D341Med (cell line): ENCODE measurements at places on chromosomes 2 and 18.

DNA sequence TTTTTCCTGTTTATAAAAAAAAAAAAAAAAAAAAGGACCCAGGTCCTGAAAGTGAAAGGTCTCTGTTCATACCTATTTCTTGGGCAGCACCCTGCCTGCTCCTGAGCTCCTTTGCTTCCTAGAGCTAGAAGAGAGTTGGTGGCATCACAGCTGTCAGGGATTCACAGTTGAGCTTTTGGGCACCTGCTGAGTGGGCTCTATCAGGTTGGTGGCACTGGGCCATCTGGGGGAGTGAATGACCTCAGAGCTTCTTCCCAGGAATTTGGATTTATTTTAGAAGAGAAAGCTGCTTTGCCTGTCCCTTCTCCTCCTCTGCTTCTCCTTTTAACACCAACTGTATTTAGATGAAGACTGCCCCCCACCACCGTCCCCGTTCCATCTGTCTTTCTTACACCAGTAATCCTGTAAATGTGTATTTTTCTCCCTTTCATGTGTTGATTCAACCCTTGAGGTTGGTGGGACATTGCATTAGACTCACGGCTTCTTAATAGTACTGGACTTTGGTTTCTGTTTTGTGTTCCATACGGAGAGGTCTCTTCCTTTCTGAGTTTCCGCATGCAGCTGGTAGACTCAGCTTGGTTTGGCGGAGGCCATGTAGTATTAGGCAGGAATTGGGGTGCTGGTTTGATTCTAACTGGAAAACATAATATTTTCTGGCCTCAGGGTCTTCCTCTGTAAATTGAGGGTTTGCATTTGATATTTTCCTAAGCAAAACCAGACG, 7.6 kb upstream of the MGAT5 start:
- no peak for DNase-seq

- no peak for DNase-seq
Measured at GRCh38 chr2:96081042-96081441, 35.3 kb downstream of the ADRA2B start.

GRCh38 chr18:79169958-79170555, 100.9 kb downstream of the ATP9B start:
- no peak for DNase-seq

DNA sequence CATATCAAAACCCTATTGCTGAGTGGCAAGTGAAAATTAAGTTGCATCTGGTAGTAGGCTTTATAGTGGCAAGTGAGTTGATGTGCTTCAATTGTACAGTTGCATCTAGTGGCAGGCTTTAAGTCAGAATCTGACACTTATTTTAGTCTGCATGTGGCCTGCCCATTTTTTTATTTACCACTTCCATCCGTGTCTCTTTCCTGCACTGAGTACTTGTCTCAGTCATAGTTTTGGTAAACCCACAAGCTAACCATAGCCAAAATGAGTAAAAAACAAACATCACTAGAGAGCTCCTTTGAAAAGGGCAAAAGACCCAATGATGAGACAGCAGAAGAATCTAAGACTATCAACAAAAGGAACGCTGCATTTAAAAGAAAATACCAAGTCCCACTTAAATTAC, 96.0 kb upstream of the CRACDL start:
- DNase-seq: no peak

- no peak for DNase-seq
Measured at GRCh38 chr2:74104839-74105238, 42.9 kb downstream of the BOLA3 start.

- DNase-seq: no peak
Measured at GRCh38 chr2:96241900-96242611, 23.7 kb downstream of the TMEM127 start.

- DNase-seq: no peak
Measured at GRCh38 chr18:47050468-47050867, 15.0 kb upstream of the ELOA2 start.

- no peak for DNase-seq
Measured at GRCh38 chr2:20970068-20970467, 73.8 kb downstream of the APOB start.

DNA sequence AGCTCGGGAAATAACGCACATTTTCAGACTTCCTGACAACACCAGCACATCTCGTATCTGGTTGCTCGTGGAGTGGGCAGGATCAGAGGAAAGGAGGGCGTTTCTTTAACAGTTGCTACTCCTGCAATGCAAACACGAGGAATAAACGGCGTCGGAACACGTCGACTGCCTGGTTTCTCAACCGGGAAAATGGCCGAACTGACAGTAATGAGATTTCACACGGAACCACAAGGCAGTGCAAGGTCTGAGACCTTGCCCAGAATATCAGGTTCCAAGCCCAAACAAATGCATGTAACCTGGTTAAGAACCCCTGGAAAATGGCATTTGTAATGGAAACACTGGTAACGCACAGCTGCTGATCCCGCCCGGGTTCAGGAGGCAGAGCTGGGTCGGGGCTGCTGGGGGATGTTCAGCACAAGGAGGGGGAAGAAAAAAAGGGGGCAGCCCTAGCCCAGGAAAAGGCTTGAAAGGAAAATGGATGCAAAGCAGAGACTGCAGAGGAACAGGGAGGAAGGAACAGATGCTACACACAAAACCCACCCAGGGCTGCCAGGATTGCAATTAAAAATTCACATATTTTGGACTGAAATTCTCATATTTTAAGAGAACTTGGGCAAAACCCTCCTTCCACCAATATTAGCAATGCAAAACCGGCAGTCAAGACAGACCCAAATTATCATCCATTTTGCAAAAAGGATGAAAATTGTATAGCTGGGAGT, 61.6 kb upstream of the KLHL29 start:
- no peak for DNase-seq

- DNase-seq: no peak
Measured at GRCh38 chr2:219109471-219109870, 48.8 kb upstream of the IHH start.

- DNase-seq: no peak
Measured at GRCh38 chr18:23106575-23106974, 28.7 kb upstream of the CABLES1 start.

DNA sequence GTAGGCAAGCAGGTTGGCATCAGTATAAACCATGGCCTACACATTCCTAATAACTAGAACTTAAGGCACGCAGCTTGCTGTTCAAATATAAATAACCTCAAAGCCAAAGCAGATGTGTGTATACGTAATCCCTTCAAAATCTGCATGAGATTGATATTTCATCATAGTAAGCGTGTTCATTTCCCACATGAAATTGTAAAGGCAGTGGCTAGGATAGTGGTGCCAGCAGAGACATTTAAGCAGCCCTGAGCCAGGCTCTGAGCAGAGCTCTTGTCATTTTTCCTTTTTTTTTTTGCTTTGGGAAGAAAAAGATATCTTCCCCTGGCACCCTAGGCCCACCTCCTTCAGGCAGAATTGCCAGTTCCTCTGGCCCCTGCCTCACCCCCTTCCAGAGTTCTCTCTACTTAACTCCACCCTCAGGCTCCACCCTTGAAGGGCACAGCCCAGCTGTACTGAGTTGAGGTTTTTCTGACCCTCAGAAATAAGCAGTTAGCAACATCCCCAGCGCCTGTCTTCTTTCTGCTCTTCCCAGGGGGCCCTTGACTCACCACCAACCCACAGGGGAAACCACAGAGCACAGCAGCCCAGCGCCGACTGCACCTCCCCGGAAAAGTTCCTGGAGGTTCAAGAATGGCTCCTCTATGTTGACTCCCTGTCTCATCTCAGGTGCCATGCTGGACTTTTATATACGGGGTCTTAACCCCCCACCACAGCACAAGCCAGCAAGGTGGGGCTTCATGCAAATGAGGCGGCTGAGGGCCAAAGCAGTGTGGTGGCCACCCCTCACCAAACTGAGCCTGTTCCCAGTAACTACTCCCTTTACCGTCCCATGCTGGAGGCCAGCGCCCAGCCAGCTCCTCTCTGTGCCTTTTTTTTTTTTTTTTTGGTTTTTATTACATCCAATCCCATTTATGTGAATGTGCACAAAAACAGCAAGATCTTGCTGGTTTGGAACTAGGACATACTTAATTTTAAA, 84.7 kb downstream of the EHD3 start:
- no peak for DNase-seq

DNA sequence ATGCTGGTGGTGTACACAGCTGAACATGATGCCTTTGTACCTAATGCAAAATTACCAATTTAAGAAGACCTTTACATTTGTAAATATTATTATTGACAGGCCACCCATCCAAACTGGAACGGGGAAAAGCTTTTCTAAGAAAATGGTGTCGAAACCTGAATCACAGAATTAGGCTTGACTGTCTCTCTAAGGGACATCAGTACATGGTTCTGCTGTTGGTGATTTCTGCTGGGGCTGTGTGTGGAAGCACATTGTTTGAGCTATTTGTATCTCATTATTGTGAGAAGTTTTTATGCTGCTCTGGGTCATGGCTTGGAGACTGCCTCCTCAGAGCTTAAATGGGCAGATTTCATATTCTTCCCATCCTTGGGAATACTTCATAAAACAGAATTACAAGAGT, 420.9 kb upstream of the POU3F3 start:
- no peak for DNase-seq

- no peak for DNase-seq
Measured at GRCh38 chr2:45000341-45000901, 8.8 kb downstream of the SIX2 start.

DNA sequence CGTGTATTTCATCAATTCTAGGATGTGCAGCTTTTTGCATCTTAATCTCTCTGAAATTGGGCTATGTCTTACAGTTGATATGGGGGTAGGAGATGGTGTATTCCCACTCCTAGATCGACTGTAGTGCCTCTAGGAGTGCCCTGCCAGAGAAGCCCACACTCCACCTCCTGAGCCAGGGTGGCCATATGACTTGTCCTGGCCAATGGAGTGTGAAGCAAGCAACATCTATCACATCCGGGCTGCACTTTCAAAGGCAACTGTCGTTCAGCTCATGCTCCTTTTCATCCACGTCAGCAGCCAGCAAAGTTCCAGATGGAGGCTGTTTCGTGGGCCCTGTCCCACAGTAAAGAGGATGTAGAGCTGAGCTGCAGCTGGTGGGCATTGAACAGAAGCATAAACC, 149.4 kb upstream of the SLC1A4 start:
- no peak for DNase-seq

DNA sequence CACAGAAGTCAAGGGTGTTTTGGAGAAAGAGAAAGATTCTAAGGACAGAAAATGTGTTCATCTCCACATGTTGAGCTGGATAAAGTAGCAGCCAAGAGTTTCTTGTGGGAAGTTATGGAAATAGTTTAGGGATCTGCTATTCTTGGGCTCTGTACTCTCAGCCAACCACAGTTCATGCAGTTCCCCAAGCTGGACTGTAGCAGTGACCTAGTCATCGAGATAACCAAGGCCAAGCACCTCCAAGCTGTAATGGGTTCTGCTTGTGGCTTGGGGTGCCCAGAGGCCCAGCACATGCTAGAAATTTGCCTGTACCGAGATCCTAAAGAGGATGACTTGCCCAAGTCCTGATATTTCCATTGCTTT, 91.9 kb upstream of the RASGRP3 start:
- DNase-seq: no peak

- no peak for DNase-seq
Measured at GRCh38 chr18:9319333-9319732, 15.2 kb upstream of the TWSG1 start.

DNA sequence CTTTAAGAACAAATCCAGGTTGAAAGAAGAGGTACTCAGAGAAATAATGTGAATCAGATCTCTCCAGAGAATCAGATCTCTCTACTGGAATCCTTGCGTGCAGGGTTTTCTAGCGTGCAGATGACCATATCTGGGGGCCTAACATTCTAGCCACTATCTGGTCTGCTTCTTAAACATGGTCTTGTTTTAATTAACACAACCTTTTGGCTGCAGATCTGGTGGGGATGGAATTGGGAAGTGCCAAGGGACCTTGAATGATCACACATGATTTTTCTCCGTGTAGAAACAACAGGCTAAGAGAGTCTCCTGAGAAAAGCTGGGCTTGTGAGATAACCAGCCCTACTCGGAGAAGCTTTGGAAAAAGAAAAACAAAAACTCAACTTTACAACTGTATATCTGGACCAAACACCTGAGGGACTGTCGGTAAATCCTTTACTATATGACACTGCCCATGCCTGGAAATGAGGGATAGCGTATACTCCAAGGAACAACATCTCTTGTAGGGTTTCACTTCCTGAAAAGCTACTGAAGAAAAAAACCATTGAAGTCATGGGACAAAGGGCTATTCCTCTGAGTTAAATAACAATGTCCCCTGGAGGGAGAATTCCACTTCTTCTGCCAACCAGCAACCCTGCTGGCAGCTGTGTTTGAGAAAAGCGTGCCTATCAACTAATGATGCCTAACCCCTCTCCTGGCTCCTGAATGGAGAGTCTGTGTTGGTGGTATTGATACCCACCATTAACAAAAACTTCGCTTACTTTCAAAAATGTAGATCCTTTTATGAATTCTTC, 171.0 kb upstream of the REV1 start:
- DNase-seq: no peak

GRCh38 chr2:15747603-15748471, 156.2 kb downstream of the DDX1 start:
- DNase-seq: no peak

DNA sequence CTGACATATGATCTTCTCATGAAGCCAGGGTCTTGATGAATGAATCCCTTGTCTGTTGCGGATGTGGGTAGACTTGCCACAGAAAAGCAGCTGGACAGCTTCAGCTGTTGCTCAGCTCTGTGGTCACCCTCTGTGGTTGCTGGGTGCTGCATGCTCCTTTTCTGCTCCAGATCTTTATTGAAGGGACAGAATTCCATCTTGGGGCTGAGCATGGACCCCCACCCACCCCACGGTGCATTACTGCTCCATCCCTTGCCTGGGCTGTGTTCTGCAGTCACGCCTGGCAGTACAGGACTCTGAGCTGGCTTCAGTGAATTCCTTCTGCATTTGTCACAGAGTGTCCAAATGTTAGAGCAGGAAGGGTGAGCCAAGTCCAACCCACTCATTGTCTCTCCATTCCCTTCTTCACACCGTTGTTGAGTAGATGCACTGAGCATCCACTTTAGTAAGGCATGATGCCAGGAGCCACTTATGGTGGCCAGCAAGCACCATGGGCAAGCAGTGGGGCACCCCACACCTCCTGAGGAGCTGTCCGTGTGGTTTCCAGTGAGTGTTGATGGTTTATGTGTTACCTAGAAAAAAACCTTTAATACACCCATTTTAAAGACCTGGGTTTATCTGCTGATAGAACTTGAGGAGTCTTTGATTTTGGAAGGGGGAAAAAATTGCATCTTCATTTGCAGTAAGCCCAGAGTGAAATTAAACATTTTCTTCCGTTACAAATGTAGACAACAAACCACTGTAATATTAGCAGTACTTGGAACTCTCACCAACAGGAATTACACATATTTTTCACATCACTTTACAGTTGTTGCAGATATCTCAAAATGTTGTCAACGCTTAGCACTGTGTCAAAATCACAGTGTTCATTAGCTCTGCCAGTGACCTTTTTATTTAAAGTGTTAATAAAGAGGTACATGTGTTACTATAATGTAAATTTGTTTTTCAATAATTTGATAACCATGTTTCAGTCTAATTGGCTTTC, 14.7 kb upstream of the ITGB6 start:
- DNase-seq: no peak
